Activated T-helper 1 cell treated with anti-CD3 and anti-CD28 coated beads, Interleukin-2, amount 50 U/mL, for 16 hours (primary cell): ENCODE measurements at places on chromosomes 1 and 21.

DNA sequence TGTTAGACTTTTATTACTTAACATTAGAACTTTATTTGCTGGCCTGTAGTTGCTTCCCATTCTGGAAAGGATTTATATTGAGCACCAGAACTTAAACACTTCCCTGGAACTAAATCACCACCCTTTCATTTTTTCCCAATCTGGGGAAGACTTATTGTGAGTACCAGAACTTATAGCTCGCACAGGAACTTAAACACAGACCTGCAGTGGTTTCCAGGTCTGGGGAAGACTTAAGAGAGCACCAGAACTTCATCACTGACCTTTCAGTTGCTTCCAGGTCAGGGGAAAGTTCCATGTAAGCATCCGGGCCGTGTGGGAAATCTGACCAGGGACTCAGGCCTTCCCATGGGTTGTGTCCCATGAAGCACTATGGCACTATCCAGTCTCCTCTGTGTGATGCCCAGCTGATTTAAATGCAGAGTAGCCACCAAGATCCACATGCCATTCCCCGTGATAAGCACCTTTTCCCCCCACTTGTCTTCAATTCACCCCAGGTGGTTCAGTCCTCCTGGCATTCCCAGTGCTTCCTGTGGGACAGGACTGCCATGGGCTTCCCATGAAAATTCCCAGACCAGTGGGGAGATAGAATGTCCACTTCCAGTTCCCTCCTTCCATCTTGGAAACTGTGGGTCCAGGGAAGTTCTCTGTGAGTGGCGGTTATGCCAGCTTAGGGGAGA is 48.9 kb downstream of the C4BPA start:
- no peak for DNase-seq

GRCh38 chr1:225156254-225156653 is 226.8 kb downstream of the DNAH14 start:
- DNase-seq: no peak

- DNase-seq: no peak
Observed at GRCh38 chr1:58013237-58013636, 533.3 kb downstream of the OMA1 start.

GRCh38 chr1:27097484-27097917 is 57.4 kb downstream of the SLC9A1 start:
- DNase-seq: peak; percentile 44

- no peak for DNase-seq
Observed at GRCh38 chr1:97379387-97380075, 541.3 kb downstream of the DPYD start.

DNA sequence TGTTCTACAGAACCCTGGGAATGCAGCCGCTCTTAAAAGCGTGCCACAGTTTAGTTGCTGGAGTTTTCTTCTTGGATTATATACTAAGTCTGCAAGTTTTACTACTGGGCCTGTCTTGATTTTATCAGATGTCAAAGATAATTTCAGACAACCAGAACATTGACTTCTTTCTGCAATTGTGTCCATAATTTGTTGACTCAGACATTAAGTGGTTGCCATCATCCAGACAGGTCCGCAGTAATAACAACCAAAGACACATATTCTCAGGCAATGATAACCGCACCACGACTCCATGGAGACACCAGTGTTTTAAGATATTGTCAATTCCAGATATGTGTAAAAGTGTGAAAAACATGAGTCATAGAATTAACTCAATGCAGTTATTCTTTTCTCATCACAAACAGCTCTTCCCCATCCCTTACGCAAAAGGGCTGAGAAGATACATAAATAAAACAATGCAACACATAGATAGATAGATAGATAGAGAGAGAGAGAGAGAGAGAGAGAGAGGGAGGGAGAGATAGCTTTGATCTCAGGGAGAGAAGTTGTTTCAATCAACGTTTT is 90.4 kb upstream of the FMN2 start:
- no peak for DNase-seq

DNA sequence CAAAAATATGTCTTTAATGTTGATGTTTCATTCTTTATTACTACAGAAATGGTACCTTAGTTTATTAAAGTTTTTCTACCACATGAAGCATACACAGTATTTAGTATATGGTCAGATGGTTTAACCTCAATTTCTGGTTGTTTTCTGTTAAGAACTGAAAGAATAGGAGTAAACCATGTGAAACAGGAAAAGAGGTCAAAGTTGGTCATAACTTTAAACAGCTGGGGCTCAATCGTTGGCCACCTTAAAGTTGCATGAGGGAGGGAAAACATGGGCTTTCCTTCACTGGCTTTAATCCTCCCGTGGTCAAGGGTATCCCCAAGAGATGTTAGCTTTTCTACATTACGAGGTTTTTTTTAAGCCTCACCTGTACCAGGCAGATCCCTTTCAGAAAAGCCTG is 483.3 kb upstream of the ADAMTS5 start:
- no peak for DNase-seq

GRCh38 chr1:119735217-119735616 is 23.5 kb downstream of the PHGDH start:
- no peak for DNase-seq

DNA sequence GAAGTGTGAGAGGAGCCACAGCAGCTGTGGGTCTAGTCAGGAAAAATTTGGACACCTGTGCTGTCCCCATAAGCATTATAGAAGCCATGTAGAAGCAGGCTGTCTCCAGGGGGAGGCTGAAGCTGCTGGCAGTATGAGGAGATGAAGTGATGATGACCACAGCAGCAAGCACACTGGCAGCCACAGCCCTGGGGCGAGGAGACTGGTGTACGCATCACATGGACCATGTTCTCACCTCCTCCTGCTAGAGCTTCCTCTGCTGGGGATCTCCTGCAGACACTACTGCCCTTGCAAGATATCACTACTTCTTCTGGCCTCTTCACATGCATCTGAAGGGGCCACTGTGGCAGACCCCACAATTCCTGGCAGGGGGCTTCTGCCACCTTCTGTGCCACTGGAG is 33.8 kb upstream of the CREG1 start:
- DNase-seq: no peak

DNA sequence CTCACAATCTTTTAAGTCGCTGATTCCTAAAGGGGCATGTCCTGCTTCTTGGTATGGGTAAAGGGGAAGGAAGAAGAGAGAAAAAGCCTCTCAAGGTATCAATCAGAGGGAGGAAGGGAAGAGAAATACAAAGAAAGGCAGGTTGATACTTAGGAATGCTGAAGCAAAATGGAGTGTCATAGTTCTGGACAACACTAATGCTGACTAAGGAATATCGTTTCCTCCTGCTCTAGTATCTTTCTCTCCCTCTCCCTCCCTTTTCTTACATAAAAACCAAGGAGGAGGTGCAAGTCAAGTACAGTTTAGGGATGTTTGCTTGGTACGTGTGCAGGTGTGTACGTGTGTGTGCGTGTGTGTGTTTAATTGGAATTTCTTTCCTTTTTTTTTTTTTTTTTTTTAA is 44.9 kb upstream of the IL12RB2 start:
- DNase-seq: no peak

- no peak for DNase-seq
Observed at GRCh38 chr1:186754542-186755145, 74.1 kb upstream of the PLA2G4A start.

DNA sequence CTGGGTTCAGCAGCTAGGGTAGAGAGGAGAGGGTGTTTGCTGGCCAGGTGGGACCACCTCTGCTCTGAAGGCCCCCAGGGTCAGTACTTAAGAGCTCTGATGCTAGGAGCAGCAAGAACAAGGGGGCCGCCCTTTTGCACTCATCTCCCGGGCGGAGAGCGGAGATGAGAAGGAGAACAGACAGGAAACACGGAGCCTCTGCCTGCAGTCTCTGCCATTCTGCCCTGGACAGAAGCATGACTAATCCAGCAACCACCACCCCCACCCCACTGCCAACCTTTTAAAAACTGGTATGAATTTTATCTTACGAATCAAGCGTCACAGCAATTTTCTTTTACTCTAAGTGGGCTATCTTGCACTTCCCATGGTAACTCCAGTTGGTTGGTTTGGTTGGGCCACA is 34.5 kb downstream of the PARP1 start:
- no peak for DNase-seq

DNA sequence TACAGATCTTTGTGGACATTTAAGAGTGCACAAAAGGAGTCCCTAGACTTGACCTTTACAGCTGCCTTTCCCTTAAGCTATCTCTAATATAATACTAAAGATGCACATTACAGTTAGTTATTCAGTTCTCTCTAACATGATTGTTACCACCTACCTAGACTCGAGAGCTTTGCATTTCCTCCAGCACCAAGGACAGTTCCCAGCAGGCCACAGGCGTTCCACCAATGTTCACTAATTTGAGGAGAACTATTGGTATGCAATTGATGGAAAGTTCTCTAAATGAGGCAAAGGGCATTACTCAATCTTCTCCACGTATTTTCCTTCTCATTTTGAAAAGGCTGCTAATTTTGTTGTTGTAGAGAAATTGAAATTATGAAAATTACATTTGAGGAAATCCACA is 5.4 kb upstream of the NTNG1 start:
- no peak for DNase-seq

- DNase-seq: no peak
Observed at GRCh38 chr1:155898888-155899287, 12.3 kb downstream of the RIT1 start.

GRCh38 chr1:110310300-110310699 is 28.9 kb upstream of the RBM15 start:
- no peak for DNase-seq

DNA sequence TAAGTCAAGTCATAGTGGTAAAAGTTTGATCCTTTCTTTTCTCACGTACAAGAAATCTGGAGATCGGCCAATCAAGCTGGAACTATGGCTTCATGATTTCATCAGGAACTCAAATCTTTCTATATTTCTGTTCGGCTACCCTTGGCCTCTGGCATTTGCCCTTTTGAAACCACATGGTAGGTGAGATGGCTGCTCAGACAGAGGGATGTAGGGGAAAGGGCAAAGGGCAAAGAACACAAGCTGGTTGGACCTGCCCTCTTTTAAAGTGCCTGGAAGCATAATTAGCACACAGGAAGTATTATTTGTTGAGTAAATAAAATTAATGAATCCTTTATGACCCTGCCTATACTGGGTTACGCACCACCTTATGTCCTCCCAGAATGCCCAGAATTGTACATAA is 11.5 kb upstream of the RGS1 start:
- no peak for DNase-seq

DNA sequence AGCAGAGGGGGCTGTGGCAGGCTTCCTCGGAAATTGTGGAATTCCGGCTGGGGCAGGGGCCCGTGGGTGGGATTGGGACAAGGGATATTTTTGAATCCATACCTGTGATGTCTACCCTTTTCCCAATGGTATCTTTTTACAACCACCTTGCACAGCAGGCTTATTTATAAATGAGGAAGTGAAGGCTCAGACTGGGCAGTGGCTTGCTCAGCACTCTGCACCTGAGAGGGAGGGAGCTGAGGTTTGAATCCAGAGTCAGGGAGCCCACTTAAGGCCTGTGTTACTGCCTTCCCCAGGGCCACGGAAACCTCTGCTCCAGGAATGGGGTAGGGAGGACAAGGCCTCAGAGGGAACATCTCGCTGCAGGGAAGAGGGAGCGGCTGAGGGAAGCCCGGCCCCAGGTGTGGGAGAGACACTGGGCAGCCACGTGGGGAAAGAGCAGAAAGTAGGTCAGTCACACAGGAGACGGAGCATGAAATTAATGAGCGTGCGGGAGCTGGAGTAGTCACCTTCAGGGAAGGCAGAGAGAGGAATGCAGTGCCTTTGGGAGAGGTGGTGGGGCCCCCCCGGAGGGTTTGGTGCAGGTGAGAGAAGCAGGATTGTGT is 35.4 kb upstream of the SCMH1 start:
- no peak for DNase-seq

DNA sequence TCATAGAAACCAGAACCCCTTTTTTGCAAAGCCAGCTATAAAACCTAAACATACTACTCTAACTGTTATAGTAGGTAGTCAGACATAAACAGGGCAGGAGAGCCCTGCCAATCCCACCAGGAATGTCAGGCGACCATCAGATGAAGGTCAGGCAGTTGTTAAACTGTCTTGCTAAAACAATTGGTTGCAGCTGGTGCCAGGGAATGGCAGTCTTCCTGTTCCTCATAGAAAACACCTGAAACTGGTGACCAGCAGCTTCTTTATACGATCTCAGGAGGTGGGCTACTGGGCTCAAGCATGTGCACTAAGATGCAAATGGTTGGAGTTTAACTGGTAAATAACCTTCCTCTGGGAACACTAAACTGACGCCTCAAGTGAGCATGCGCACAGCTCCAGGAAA is 224.1 kb downstream of the COL11A1 start:
- no peak for DNase-seq

DNA sequence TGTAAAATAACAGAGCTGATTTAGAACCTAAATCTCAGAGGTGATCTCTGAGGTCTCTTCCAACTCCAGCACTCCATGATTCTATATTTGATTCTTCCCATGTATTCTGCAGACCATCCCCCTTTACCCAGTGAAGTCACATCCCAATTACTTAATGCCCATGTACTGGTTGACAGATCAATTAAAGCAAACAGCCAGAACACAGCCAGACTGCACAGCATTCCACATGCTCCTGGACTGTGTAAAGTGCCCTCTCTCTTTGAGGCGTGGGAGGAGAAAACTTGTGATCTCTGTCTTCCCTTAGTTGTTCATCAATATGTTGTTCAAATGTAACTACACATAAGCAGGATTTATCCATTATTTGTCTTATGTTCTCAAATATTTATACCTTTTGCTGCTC is 18.1 kb downstream of the NOS1AP start:
- no peak for DNase-seq

- DNase-seq: no peak
Observed at GRCh38 chr1:15786581-15786980, 20.9 kb downstream of the UQCRHL start.

DNA sequence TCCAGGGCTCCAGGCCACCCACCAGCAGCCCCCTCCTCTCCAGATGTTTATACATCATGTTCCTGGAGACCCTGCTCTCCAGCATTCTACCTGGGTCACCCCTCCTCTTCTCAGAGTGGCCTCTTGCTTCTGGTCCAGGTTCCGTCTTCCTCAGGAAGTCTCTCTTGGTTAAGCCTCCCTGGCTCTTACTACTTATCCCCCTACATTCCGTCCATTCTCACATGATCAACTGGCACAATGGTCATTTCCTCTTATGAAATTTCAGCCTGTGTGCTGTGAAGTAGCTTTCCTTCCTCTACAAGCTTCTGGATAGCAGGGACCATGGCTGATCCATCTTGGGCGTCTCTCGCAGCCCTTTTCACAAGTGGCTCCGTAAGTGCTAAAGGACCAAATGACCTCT is 33.9 kb upstream of the ATP2B4 start:
- no peak for DNase-seq

DNA sequence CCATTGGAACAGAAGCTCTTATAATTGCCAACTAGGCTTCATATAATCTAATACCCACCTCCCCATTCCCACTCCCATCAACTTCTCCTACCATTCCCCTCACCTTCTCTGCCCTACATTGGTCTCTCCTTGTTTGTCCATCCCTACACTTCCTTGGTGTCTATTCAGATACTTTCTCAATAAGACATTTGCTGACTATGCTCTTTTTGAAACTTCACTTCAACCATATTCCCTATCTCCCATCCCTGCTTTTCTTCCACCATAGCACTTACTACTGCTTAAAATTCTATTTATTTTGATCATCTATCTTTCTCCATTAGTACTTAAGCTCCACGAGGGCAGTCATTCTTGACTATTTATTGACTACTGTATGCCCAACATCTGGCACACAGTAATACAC is 40.4 kb downstream of the CD160 start:
- DNase-seq: no peak

GRCh38 chr1:206933333-206933945 is 11.7 kb upstream of the FCMR start:
- peak; percentile 58 for DNase-seq

- no peak for DNase-seq
Observed at GRCh38 chr1:32091176-32091575, 16.7 kb upstream of the KPNA6 start.

GRCh38 chr1:218611916-218612585 is 266.9 kb downstream of the TGFB2 start:
- no peak for DNase-seq

GRCh38 chr1:42368096-42368795 is 12.3 kb upstream of the RIMKLA start:
- no peak for DNase-seq
